NCI-H1930 (cell line): ENCODE measurements at places on chromosomes 6 and 20.
A peak's percentile ranks its signal among the peaks of the same experiment; 100 is the strongest.

DNA sequence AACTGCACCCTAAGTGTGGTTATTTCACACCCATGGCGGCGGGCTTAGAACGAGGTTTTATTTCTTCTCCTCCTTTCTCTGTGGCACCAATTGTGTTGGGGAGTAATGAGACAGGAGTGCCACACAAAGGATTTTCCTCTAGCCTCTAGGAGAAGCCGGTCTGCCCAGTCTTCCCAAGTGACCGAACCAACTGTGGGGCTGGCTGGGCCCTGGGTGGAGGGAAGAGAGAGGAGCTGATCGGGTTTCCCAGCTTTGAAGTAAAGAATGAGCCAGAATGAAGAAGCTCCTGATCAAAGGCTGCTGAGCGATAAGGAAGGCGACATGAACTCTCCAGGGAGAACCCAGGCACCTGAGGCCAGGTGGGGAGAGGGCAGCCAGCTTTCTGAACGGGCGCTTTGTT is 616.0 kb upstream of the BTBD3 start:
- DNase-seq, result no peak

DNA sequence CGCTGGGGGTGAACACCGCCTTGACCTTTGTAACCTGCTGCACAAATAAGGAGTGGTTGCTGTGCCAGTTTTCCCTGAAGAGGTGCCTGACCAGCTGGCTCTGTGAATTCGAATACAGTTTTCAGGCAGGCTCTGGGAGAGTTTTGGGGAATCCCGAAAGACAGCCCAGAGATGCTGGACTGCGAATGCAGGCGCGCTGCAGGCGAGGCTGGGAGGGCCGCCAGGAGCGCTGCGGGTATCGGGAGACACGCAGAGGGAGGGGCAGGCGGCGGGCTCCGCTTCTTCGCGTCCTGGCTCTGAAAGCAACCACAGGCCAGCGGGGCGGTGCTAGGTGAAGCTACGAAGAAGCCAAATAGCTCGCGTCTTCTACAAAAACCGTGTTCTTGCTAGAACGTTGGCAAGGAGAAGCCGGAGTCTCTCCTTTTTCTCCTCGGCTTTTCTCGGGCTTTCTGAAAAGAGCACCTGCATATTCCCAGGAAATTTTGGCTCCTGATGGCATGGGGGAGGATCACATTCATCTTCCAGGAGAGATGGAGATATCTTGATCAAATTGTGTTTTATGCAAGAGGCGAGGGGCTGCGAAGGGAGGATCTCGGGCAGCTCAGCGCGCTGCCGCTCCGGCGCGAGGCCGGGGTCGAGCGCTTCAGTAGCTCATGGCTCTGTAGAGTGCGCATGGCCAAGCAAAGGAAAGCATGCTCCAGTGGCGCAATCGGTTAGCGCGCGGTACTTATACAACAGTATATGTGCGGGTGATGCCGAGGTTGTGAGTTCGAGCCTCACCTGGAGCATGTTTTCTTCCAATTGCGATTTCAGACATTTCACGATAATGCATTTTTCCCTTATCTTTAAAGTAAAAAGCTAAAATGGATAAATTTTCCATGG is 158.1 kb upstream of the ZNF184 start:
- DNase-seq, result peak; percentile 27

GRCh38 chr6:107629548-107630129 is 139.7 kb downstream of the SOBP start:
- DNase-seq, result peak; percentile 66

DNA sequence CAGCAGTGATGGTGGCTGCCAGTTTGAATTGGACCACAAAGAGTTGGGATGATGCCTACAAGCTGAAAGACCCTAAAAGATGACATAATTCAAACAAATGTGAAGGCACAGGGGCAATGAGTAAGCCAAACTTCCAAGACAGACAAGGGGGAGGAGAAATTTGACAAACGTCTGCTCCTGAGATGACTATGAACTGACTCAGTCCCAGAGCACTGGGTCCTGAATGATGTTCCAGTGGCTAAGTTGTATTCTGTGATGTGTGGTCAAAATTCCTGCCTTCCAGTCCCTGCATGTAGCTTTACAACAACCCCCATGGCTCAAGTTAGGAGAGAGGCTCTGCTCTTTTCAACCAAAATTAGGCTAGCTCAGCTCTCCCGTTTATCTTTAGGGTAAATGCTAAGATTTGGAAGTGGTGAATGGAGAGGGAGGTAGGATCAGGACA is 86.1 kb upstream of the SIRPA start:
- DNase-seq, result no peak

- no peak for DNase-seq
Measured at GRCh38 chr6:129434091-129434490, 275.9 kb downstream of the ARHGAP18 start.

- no peak for DNase-seq
Measured at GRCh38 chr6:38555606-38556005, 84.1 kb downstream of the BTBD9 start.

DNA sequence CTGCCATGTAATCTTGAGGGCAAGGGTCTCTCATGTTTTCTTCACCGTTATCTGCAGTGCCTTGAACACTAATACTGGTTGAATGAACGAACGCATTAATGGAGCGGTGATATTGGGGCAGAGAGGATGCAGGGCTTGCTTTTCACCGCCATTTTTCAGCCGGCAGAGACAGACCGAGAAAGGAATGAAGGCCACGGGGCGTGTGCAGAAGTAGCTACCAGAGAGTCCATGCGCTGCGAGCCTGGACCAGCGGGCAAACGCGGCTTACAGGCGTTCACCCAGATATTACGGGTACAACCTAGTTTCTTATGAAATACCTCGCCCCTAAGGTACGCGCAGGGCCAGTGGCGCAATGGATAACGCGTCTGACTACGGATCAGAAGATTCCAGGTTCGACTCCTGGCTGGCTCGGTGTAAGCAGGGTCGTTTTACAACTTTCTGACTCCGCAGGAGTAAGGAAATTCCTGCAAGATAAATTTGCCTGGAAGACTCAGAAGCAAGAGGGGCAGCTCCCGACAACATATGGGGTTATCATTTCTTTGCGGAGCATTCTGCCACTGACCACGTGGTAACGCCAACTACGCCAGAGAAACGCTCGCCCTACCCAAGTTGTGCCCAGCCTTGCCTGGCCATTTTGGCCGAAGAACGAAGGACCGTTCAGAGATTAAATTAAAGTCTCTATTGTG is 863 bp upstream of the HMGN4 start:
- peak; percentile 91 for DNase-seq

DNA sequence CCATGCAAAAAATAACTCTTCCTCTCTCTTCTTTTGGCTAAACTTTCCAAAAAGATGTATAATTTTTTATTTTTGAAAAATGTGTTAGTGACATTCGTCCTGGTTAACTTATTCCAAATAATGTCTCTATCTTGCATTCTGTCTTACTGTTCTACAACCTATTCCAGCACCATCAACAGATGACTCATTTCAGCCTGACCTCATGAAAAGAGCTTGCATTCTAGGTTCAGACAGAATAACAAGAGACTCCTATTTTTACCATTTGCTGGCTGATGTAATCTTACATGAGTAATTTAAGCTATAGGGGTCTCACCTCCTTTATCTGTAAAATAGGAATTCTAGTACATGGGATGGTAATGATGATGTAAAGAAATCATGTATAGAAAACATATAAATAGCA is 109.0 kb downstream of the FUT9 start:
- no peak for DNase-seq

GRCh38 chr20:46283426-46284039 is 24.8 kb downstream of the CDH22 start:
- no peak for DNase-seq

DNA sequence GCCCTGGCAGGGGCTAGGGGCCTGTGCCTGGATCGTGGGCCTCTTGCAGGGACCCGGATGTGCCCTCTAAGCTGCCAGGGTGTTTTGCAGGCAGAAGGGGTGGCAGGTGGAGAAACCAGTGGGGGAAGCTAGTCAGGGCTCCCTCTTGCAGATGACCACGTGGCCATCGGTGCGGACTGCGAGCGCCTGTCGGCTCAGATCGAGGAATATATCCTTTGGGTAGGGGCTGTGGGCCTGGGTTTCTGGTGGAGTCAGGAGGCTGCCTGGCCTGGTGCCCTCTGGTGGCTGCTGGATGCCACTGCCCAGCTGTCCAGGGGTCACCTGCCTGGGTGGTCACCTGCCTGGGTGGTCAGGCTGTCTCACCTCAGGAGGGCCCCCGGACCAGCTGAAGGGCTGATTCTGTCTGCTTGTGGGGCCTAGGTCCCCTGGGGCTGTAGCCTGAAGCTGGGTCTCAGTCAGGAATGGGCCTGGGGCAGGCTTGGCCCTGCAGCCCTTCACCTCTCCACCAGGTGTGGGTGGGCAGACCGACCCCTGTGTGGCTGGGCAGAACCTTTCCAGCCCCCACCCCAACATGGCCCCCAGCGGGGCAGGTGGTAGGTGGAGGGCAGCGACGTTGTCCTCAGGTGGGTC is 6.7 kb downstream of the TCEA2 start:
- DNase-seq, result no peak

- no peak for DNase-seq
Measured at GRCh38 chr20:48820649-48820973, 7.2 kb downstream of the PREX1 start.

GRCh38 chr6:41650120-41650519 is 11.9 kb downstream of the MDFI start:
- no peak for DNase-seq

GRCh38 chr20:16902662-16903061 is 154.5 kb downstream of the OTOR start:
- DNase-seq, result no peak

- no peak for DNase-seq
Measured at GRCh38 chr6:170257376-170257775, 33.5 kb downstream of the DLL1 start.

GRCh38 chr6:6781172-6781872 is 192.8 kb downstream of the LY86 start:
- no peak for DNase-seq

- DNase-seq, result no peak
Measured at GRCh38 chr20:60963146-60963545, 288.9 kb upstream of the CDH4 start.

DNA sequence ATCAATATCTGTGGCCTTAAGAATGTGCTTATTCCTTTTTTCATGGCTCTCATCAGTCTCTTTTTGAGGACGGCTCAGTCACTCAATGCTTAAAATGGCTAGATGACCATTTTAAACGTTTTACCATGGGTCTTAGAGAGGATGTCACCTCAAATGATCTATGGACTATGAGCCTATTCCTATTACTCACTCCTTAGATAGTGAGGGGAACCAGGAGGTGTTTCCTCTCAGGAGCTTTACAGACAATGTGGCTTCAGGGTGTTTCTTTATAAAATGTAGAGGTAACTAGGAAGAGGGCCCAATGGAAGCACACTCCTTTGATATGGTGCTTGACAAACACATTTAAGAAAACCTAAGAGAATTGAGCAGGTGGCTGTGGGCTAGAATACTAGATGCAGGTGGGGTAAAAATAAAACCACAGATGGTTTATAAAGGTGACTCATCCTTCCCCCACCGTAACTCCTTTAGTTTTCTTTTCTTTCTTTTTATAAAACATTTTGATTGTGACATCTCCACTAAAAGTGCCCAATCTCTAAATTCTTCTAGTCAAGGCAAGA is 1.5 kb upstream of the TMEM200A start:
- DNase-seq, result no peak
